ENCODE measurements at places on chromosomes 4 and X.
A peak's percentile ranks its signal among the peaks of the same experiment; 100 is the strongest.

GRCh38 chrX:8848441-8848840, 47.3 kb upstream of the FAM9A start:
- DNase-seq: no peak

- no peak for DNase-seq
These were observed 1793.7 kb upstream of the TENM3 start for GRCh38 chr4:180449395-180449956.

- peak; percentile 19 for DNase-seq
These were observed 37.0 kb upstream of the ZBTB33 start for GRCh38 chrX:120213438-120214265.

DNA sequence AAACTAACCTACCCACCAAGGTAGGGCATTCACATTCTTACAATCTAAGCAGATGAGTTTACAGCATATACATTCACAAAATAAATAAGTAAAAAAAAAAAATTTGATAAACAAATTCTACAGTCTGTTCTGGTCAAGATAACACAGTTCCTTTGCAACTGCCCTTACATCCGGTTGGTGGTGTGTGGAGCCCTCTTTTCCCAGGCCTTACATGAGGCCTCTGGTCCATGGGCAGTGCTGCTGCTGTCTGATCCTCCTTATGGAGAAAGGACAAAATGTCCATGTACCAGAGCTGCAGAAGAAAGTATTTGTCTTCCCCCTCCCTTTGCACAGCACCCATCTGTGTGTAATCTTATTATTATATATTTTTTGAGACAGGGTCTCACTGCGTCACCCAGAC, 2.2 kb upstream of the SEPTIN11 start:
- DNase-seq: no peak

DNA sequence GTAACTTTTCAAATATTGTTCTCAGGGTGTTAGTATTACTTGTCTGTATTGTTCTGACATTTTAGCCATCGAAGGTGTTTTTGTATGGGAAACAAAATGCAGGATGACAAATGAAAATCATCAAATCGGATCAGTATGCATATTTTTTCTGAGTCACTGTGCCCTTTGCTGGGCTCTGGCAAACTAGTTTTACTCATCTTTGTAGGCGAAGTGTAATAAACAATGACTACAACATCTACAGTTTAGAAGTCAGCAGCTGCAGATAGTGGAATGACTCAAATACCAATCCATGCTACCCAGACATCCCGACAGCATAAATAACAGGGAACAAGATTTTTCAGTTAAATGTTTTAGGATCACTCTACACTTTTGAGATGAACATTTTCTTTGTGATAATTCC, 557.3 kb upstream of the TENM3 start:
- DNase-seq: no peak

GRCh38 chr4:64520421-64520820, 111.2 kb upstream of the TECRL start:
- no peak for DNase-seq

GRCh38 chr4:7465017-7465416, 30.3 kb upstream of the PSAPL1 start:
- DNase-seq: no peak

- DNase-seq: peak; percentile 3
These were observed 3.4 kb downstream of the MAGEE2 start for GRCh38 chrX:75781611-75782010.

GRCh38 chr4:123317211-123317610, 79.4 kb upstream of the SPRY1 start:
- DNase-seq: no peak

GRCh38 chrX:129594781-129595180, 54.7 kb downstream of the OCRL start:
- DNase-seq: no peak

Data from substantia nigra (tissue), 51 donors.